HCEC 1CT (cell line): ENCODE measurements at places on chromosomes 7 and 10.

DNA sequence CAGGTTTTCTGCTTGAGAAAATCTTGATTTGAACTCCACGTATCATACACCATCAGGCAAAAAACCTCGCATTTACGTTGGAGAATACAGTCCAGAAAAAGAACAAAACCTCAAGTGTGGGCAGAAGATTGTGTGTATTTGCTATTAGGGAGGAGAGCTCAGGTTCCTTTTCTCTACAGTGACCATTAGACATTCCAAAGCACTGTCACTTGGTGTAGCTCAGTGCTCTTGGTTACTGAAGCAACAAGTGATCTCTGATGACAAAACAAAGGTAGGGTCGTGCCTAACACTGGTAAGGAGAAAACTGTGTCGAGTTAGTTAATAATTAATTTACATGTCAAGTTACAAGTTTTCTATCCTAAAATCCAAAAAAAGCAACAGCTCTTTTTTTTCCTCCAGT lies 72.6 kb downstream of the C1GALT1 start:
- no peak for DNase-seq

DNA sequence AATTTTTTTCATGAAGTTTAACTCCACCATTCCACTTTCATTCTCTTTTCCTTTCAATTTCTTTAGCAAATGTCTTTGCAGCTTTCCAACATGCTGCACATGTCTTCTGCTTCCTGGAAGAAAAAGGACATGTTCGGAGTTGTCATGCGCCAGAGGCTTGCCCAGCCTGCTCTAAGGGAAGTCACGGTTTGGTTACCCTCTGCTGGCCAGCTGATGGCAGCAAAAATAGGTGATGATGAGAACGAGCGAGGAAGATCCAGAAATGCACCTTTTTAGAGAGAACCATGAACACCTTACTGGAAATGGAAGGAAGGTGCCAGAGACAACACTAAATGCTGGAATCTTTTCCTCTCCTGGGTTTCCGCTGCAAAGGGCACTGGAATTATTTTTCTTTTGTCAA lies 4.9 kb upstream of the ZSCAN21 start:
- DNase-seq = no peak

DNA sequence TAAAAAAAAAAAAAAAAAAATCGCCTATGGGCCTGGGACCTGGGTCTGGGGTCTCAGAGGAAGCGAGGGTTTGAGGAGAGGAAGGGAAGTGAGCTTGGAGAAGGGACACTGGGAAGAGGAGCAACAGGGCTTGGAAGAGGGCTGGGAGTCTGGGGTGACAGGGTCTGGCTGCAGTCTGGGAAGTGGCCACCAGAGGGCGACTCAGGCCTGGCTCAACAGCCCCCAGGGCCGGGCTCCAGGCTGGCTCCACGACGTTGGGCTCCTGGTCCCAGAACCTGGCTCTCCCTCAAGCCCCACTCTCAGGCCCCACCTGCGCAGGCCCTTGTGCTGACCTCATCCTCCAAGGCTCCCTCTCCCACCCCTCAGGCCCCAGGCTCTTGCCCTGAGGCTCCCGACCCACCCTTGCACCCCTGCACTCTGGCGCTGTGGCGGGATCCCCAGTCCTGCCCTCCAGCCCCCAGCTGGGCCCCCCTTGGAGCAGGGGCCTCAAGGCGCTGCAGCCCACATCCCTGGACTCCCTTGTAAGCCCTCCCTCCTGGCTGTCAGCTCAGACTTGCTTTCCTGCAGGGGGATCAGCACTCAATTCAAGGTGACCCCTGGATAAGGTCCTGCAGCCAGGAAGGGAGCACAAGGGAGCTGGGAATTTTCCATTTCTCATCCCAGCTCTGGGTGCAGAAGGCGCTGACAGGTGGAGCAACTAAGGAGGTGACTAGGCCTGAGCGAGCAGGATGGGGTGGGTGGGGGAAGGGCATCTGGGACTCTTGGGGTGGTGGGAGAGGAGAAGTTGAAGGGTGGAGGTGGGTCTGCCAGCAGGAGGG lies 5.4 kb upstream of the SPACDR start:
- peak; percentile 53 for DNase-seq

- DNase-seq = no peak
Observed at GRCh38 chr10:95391164-95391563, 100.4 kb upstream of the PDLIM1 start.

DNA sequence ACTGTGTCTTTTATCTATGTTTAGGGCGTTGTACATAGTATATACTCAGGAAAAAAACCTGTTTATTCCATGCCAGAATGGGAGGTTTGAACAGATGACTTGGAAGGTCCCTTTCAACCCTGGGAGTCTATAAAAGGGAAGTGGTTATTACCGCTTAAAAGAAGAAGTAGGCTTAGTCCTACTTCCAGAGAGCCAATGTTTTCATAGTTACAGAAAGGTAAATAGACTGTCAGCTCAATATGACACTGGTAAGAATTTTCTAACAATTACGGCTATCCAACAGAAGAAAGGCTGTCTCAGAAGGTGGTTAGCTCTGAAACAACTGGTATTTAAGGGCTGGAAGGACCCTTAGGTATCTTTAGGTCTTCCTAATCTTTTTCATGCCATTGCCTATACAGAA lies 1.1 kb upstream of the TFAM start:
- DNase-seq = no peak

GRCh38 chr10:122441961-122442360 lies 12.5 kb upstream of the ARMS2 start:
- DNase-seq = peak; percentile 62

DNA sequence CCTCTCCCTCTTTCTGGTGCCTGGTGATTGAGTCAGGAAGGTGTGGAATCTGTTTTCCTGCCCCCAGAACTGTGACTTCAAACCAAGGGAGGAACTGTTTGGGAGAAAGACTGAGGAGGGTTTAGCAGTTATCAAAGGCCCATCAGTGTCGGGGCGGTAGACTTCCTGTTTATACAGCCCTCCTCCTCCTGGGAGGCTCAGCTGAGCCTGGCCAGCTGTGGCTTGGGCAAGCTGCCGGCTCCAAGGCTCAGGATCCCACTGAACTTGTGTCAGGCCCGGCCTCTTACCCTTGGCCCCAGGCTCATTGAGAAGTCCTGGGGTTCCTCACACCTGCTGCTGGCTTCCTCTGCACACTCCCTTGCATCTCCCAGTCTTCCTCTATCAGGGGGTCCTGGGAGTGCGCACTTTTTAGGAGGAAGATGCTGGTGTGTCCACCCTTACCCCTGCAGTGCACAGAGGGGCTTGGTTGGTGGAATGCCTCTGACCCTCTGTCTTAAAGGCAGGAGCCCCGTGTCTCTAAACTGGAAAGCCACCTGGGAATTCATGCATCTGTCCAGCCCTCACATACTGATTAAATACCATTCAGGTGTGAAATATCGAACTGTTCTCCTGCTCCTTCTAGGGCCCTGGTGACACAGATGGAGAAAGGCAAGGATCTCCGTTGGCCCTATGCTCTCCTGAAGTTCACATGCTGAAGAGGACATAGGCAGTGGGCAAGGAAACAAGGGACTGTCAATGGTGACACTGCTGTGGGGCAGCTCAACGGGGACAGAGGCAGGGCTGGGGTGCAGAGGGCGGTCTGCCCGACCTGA lies 32.4 kb downstream of the CXCL12 start:
- no peak for DNase-seq

DNA sequence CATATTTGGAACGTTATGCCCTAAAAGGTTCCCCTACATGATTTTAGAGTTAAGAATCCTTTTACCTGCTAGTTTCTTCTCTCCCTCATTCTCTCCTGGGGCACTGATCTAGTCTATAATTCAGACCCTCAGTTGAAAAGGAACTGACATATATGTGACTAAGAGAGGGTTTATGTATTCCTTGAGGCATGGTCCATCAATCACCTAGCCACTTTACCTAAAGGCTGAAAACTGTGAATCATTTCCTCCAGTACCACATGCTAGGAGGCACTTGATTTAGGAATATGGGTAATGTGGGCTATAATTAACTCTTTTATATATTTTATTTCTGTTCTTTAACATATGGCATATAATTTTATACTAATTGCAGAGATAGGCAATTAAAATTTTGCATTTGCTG lies 303.5 kb downstream of the BBS9 start:
- DNase-seq = no peak

- DNase-seq = no peak
Observed at GRCh38 chr7:70210200-70210935, 612.1 kb downstream of the AUTS2 start.

DNA sequence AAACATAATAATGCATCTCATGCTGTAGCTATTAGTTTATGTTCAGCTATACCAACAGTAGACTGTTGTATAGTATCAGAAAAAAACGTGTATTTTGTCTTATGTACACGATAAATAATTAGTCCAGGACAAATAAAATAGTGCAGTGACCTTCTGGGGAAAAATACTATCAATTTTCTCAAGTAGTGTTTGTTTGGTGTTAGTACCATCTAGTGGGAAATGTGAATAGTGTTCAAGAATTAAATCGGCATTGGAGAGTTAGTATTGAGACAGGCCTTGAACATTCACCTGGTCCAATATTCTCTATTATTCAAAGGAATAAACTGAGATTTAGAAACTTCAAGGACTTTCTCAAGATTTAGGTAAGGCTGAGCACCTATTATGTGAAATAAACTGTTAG lies 21.7 kb upstream of the OR2A5 start:
- peak; percentile 51 for DNase-seq

GRCh38 chr10:97468162-97468561 lies 22.2 kb downstream of the ZDHHC16 start:
- no peak for DNase-seq

DNA sequence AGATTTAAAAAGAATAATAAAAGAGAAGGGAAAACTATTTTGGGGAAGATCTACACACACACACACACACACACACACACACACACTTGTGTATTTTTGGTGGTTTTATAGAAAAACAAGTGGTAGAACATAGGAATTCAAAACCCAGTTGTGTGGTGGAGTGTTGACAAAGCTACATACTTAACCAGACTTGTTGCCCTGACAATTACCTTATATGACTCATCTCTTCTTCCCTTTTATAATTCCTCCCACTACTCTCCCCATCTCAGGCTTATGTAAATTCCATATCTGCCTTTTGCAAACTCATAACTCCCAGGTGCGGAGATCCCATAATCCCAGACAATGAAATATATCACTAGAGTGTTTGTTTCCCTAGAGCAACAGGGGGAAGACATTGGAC lies 873.7 kb downstream of the NXPH1 start:
- no peak for DNase-seq

GRCh38 chr7:137975221-137975620 lies 26.7 kb downstream of the CREB3L2 start:
- peak; percentile 95 for DNase-seq

- no peak for DNase-seq
Observed at GRCh38 chr10:46239993-46240683, 46.7 kb upstream of the ANTXRL start.

GRCh38 chr7:127208351-127208750 lies 44.4 kb downstream of the GRM8 start:
- no peak for DNase-seq

DNA sequence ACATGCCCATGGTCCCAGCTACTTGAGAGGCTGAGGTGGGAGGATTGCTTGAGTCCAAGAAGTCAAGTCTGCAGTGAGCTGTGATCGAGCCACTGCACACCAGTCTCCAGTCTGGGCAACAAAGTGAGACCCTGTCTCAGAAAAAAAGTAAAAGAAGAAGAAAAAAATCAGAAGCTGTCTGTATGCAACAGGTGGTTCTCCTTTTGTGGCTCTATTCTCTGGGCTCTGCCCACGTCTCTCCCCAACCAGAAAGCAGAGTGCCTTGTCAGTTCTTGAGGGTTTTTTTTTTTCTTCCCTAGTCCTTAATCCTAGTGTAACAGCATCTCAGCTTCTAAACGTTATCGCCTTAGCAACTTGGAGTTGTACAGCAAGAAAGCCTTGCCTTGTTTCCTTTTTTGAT lies 89.5 kb downstream of the PRKCQ start:
- DNase-seq = no peak

- peak; percentile 80 for DNase-seq
Observed at GRCh38 chr10:89147256-89147655, 59.9 kb downstream of the CH25H start.

DNA sequence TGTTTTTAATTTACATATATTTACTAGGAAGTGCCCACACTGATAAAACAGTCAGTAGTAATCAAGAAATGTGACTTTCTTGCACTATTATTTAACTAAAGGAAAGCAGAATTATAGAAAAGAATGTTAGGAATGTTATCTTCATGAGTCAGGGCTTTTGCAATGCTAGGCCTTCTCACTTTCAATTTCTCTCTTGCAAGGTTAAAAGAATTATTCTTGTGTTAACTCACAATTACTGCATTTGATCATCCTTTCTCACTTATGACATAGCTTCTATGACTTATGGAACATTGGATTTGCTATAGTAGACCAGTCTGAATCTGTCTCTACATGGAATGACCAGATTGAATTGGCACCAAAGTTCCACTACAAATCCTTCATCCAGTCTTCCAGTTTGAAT lies 192.4 kb downstream of the SDK1 start:
- DNase-seq = peak; percentile 73
